Cortex of kidney (tissue), 1 donor: ENCODE measurements at places on chromosomes 4 and X.

DNA sequence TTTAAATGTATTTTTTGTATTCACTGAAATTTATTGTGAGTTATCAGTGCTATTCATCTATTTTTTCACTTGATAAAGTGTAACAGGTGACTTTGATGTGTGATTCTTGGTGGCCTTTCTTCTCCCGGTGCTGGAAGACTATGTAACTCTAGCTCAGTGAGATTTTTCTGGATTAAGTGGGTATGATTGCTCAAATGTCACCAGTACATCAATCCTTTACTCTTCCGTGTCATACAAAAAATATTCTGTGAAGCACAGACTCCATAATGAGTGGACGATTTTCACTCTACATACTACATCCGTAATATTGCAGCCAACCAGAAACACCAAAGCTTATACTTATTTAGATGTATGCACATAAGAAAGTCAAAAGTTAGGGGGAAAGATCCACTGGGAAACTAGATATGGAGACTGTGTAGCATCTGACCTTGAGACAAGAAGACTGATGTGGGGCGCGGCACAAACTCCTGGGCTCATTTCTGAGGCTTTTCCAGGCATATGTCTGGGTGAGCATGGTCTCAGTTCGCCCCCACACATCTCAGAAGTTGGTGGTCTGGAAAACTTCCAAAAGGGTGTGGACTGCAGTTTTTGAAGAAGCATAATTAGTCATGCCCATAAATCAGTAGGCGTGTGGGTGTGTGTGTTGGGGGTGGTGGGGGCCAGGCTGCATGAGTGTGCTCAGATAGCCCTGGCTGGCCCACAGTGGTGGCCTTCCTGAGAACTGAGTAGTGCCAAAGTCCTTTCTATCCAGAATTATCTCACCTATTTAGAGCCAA is 53.9 kb upstream of the TENM3 start:
- no peak for DNase-seq

GRCh38 chr4:146389561-146389960 is 132.2 kb downstream of the SLC10A7 start:
- no peak for DNase-seq

DNA sequence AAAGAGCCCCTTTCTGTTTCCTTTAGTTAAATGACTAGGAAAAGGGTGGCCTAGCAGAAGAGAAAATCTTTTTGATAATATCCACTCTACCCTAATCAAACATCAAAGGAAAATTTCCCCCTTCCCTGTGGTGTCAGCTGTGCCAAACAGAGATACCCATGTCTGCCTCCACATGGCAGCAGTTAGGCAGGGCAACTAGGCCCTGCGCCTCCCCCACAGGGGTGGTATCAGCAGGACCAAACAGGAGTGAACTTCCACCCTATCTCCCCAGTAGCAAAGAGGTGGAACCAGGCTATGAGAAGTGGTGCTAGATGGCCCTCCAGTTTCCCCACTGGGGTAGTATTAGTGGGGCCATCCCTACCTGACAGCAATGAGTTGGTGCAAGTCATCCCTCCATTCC is 19.8 kb upstream of the XKRX start:
- no peak for DNase-seq

DNA sequence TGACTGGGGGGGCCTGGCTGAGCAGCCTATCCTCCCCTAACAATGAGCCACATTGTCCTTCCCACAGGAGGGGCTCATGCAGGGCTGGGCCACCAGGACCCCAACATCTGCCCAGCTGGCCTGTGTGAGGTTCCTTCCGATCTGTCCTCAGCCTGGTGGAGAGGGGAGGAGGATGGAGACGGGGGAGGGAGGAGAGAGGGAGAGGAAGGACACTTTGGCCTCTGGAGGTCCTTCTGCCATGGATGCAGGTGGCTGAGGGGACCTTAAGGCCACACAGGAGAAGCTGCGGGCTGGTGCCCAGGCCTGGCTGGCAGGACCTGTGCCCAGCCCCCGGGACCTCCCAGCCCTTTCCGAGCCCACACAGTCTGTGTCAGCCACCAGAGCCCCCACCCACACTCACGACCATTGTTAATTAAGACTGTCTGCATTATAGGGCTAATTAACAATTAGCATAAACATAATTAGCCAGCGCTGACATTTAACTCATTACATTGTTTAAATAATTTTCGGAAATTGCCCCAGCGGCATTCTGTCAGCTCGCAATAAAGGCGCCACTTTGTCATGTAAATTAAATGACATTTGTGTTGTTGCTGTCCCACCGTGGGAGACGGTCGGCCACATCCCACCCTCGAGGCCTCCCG is 53.0 kb upstream of the NKX1-1 start:
- DNase-seq = no peak

- DNase-seq = no peak
These were observed 325.9 kb downstream of the EPHA5 start for GRCh38 chr4:65344278-65344825.

DNA sequence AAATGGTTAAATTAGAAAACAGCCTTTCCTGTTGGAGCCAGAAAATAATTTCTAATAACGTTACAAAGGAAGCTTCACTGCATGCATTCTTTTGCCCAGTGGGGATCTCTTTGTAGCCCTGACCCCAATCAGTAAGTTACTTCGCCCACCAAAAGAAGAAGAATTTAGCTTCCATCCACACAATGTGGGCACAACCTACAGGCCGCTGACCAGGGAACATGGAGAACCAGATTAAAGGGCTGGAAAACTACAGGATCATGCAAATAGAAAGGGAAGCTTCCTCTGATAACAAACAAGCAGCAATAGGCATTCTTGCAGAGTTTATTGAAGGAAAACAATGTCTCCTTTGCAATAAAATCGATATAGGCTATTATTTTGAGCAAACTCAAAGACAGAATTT is 21.3 kb upstream of the TSPAN5 start:
- DNase-seq = no peak

DNA sequence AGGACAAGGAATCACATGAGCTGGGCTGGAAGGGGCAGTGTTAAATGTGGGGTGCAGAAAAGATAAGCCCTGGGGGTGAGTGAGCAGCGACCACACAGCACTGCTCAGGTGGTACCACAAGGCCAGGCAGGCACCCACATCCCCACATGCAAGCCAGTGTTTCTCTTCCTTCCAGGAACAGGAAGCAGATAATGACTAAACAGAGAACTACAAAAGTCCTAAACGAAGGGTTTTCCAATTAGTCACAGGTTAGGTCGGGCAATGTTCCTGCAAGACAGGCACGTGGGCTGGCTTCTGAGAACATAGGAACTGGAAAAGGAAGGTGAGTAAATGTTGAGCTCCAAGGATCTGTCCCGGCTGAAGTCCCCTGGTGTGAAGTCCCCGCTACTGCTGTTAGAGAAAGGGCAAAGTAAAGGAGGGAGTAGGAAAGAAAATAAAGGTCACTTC is 19.5 kb downstream of the RELL1 start:
- no peak for DNase-seq

GRCh38 chrX:9927698-9928482 is 39.3 kb upstream of the CLDN34 start:
- no peak for DNase-seq

DNA sequence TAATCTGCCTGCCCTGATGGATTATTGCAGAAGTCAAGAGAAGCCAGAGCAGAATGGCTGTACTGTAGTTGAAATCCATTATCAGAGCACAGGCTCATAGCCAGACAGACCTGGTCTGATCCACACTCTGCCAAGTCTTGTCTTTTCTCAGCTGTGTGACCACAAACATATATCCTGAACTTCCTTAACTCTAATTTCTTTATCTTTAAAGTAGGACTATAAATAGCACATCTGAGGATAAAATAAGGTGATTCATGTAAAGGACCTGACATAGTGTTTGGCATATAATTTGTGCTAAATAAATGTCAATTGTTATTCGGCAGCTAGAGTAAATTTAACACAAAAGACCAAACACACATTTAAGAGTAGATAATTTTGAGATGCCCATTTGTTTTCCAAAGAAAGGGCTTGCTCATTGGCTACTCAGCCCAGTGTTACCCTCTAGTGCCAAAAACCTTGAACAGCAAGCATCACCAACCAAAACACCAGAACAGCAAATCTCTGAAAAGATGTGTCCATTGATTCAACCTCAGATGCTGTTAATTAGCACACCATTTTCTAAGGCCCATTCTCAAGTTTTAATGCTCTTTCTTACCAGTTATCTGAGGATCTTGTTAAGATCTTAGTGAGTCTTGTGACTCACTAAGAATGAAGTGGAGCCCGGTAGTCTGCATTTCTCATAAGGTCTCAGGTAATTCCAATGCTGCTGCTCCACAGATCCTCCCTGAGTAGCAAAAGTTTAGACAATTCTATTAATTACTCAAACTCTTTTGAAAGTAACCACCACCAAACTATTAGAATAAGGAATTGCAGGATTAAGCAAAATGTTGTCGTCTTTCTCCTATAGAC is 108.8 kb downstream of the HHIP start:
- no peak for DNase-seq

- no peak for DNase-seq
These were observed 550 bp downstream of the ADGRA3 start for GRCh38 chr4:22515145-22515887.

DNA sequence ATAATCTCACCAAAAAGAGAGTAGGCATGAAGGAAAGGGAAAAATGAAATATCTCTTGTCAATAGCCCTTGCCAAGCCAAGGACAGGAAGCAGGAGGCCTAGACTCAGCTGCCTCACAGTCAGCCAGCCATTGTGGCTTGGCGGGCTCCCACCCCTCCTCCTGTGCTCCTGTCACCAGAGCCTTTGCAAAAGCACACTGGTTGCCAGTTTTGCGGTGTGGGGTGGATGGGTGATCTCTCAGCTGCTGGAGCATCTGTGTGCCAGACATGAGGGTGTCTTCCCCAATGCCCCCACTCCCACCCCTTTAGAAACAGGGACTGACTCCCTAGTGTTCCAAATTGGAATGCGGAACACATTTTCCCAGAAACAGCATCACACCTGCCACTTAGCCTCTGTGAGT is 26.1 kb downstream of the ARHGEF6 start:
- no peak for DNase-seq

DNA sequence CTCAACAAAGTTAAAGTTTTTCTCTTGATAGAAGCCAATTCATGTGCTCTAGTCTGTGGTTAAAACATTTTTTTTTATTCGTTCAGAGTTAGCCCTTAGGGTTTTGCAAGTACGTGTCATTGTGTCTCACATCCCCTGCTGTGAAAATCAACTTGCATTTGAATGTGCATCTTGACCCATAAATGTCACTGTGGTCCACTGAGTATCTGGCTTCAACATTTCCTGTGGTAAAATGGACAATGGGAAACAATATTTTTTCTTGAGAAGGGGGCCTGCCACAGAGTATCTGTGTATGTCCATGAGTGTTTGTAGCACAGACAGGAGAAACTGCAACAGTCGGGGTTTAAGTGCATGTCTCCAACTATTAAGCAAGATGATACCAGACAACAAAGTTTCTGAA is 554.8 kb upstream of the TENM3 start:
- DNase-seq = no peak

GRCh38 chr4:69984030-69984443 is 11.7 kb upstream of the STATH start:
- no peak for DNase-seq

DNA sequence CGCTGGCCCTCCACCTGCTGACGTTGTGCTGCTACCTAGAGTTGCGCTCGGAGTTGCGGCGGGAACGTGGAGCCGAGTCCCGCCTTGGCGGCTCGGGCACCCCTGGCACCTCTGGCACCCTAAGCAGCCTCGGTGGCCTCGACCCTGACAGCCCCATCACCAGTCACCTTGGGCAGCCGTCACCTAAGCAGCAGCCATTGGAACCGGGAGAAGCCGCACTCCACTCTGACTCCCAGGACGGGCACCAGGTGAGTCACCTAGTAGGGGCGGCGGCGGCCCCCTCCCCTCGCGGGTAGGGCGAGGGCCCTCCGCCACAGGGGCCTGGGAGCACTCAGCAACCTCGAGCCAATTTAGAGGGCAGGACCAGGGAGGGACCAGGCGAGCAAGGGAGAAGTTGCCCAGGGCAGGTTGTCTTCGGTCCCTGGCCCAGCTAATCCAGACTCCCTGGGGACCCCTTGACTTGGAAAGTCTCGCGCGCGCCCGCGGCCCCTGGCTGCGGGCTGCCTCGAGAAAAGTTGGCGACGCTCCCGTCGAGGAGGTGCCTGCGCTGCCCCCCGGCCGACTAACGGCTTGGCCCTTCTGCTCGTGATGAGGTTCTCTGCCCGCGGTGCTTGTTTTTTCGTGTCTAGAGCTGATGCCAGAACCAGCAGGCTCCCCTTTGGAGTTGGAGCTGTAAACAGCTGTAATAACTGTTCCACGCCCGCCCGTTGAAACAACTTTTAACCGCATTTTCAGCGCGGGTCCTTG is 717 bp downstream of the EDA start:
- DNase-seq = no peak

DNA sequence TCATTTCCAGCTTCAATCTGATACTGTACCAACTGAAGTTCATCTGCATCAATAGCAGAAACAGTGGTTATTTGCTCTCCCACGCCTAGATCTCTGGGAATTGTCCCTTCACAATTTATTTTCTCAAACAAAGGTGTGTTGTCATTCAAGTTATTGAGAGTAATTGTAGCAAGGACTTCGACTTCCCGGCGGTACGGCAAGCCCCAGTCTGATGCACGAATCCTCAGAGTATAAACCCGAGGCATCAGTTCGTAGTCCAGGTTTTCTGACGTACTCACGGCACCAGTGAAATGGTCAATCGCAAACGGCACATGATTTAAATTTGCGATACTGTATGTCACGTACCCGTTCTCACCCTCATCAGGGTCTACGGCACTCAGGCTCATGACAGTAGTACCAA is 15.7 kb downstream of the FAT1 start:
- no peak for DNase-seq

DNA sequence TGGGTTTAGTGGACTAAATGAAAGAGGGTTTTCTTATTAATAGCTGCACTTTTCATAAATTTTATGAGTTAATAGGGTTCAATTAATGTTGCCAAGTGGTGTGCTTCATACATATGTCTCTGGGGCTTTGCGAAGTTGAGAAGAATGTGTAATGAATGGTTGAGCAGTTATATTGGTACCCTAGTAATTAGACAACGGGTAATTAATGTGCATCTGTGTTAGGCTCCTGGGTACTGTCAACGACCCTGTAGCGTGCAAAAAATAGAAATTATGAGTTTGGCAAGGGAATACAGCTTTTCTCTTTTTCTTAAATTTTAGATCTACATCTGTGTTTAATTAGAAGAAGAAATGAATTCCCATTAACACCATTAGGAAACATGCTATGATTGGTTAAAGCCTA is 1027.7 kb downstream of the ARAP2 start:
- no peak for DNase-seq

- DNase-seq = no peak
These were observed 7.8 kb upstream of the CUL4B start for GRCh38 chrX:120568609-120569008.

- DNase-seq = no peak
These were observed 10.7 kb downstream of the GRSF1 start for GRCh38 chr4:70829015-70829414.

- DNase-seq = no peak
These were observed 95.4 kb downstream of the COL25A1 start for GRCh38 chr4:109207061-109207460.

- DNase-seq = no peak
These were observed 12.3 kb upstream of the GRIA3 start for GRCh38 chrX:123171781-123172180.

GRCh38 chr4:113576947-113577678 is 184.4 kb downstream of the CAMK2D start:
- no peak for DNase-seq

- DNase-seq = no peak
These were observed 16.0 kb downstream of the PRDM8 start for GRCh38 chr4:80213117-80213815.
